CD4-positive, alpha-beta T cell treated with Interleukin-10 for 1 hour (primary cell): ENCODE measurements at places on chromosomes 7 and 10.

DNA sequence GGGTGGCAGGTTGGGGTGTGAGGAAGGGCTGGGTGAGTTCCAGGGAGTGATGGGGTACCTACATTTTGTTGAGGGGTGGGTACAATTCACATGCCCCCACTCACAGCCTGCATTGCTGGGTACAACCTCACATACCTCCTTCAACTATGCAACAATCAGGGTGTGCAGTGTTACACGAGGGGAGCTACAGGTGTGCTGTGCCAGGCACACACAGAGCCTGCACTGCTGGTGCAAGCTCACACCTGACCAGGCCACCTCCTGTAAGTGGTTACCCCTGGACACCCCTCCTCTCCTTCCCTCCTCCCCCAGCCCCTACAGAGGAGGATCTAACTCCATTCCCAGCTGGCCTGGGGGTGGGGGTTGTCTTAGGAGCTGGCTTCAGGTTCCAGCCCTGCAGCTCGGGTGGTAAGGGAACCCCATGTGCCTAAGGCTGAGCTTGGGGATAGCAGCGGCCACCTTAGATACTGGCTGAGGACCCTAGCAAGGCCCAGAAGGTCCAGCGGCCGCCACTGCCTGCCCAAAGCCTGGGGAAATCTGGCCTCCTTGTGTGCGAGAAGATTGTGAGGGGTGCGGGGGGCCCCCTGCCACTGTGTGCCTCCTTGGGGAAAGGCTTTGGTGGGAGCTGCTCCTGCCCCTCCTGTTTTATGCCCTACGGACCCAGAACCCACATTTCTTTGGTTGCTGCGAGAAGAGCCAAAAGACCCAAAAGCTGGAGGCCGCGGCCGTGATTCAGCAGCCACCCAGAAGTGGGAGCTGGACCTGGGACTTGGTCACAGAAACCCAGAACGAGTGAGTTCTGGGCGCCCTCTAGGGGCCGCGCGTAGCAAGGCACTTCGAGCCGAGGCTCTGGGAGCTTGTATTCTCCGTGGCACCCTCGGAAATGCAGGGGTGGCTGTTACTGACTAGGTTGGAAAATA, 10.8 kb downstream of the TLX1 start:
- peak; percentile 81 for DNase-seq

- no peak for DNase-seq
Observed at GRCh38 chr7:135784013-135784412, 35.4 kb upstream of the FAM180A start.

GRCh38 chr7:1432411-1433082, 26.7 kb downstream of the MICALL2 start:
- DNase-seq: peak; percentile 75

DNA sequence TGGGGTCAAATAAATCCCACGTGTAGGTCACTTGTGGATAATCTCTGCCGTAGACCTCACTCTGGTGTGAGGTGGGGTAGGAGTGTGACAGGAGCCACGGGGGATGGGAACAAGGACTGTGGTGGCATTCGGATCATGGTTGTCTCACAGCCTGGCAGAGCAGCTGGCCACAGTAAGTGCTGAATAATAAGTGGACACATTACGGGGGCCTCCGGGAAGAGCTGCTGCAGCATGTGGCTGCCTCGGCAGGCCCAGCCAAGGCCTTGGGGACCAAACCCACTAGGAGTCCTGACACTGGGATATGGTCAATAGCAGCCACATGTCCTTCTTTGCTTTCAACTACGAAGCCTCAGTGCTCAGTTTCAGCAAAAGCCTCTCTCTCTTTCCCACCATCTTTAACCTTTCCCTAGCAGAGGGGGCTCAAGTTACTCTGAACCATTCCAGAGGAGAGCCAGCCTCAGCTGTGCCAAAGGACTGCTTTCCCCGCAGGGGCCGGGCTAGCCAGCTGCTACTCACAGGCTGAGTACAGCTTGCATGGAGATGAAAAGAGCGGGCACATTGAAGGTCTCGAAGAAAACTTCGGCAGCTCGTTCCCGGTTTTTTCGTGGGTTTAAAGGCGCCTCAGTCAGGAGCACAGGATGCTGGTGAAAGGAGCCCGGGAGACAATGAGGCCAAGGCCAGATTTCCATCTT, 17.3 kb downstream of the ACTR1A start:
- no peak for DNase-seq
